Inflammatory macrophage (primary cell): ENCODE measurements at places on chromosomes 5 and 9.
A peak's percentile ranks its signal among the peaks of the same experiment; 100 is the strongest.

- no peak for DNase-seq
Measured at GRCh38 chr5:58484505-58484904, 6.7 kb upstream of the GAPT start.

DNA sequence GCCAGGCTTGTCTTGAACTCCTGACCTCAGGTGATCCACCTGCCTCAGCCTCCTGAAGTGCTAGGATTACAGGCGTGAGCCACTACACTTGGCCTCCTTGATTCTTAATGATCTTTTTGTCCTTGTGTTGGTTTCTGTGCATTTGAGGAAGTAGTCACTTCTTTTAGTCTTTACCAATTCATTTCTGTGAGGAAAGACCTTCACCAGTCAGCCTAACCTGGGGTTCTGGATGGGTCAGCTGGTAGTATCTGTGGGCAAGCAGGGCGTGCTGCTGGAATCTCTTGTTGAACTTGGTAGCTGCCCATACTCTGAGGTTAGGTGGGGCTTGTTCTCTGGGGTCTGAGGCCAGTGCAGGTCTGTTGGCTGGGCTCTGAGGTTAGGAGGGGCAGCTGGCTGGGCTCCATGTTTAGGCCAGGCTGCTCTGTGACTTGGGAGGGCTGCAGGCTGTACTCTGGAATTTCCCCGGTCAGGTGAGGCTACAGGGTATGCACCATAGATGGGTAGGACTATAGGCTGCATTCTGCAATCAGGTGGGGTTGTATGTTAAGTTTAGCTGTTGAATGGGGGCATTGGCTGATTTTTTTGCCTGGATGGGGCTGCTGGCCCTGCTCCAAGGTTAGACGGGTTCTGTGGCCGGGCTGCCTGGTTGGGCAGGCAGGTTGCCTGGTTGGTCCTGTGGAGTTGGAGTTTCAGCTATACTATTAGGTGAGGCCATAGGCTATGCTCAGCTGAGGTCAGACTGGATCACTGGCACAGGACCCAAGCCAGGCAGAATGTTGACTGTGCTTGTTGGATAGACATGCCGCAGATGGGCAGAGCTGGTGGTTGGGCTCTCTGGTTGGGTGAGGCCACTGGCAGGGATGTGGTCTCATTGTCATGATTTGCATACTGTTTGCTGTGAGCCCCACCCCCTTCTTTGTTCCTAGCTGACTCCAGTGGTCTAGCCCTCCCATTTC, 19.2 kb downstream of the UBAP1 start:
- DNase-seq = peak; percentile 46

- DNase-seq = no peak
Measured at GRCh38 chr9:133063500-133064231, 1.9 kb downstream of the CEL start.

DNA sequence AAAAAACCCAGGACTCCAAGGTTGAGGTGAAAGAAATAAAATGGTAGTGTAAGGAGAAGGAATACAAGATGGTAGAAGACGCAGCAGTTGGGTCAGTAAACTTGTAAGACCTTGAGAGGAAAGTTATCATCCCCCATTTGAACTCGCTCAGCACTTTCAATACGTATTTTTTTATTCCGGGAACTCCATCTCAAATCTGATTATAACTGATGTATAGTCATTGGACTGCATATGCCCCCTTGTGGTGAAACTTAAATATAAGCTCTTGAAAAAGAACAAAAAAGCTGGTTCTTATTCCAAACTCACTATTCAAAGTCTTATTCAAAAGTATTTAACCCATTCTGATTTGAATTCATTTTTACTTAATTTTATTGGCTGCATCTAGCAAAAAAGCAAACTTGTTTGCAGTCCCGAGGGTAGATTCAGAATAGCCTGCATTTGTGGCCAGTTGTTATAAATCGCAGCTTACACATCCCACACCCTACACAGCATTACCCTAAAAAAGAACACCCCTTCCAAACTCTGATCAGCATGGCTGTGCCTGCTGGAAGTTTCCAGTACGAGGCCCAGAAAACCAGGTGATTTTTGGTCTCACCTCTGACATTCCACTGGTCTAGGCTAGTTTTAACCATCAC, 118.0 kb downstream of the ESM1 start:
- peak; percentile 75 for DNase-seq

DNA sequence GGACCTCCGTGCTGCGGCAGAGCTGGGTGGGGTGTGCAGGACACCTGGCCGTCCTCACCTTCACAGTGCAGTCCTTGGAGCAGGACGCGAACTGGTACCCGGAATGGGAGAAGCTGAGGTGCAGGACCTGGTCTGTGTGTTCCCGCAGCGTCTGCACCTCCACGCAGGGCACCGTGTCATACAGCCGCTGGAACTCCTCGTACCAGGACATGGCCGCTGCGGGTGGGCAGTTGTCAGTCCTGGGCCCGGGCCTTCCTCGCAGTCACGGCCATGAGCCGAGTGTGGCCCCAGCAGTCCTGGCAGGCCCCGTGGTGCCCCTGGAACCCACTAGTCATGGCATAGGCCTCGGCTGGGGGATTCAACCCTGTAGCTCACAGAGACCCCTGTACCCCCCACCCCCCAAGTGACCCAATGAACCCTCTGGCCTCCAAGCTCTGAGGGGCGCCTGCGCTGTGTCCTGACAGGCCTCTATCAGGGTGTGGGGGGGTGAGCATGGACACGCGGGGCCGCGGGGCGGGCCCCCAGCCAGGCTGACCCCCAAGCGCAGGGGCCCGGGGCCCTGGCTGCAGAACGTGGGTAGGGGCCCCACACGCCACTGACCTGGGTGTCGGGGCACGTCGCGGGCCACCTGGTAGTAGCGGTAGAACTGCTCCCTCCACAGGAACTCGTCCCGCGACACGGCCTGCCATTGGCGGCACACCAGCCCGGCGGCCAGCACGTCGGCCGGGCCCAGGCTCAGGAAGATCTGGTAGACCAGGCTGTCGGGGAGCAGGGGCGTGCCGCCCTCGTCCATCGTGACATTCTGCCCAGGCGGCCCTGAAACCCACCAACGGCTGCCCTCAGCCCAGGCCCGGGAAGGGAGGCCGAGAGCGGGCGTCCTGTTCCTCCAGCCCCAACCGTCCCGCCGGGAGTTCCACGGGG, 987 bp downstream of the FBXW5 start:
- peak; percentile 32 for DNase-seq

- no peak for DNase-seq
Measured at GRCh38 chr5:111752426-111752965, 4.5 kb downstream of the NREP start.

DNA sequence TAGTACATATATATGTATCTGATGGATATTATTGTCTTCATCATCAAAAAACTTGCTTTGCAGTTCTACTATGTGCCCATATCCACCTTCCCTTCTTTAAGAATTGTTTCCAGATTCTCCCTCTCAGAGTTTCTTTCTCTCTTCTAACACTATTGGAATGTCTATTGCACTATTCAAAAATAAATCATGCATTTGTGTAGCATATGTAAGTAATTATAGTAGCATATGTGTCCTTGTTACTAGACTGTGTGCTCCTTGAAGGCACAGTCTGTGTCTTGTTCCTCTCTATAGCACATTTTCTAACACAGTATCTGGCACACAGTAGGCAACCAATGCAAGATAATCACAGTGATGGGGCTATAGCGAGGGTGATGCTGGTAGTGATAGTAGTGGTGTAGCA, 43.4 kb upstream of the TRIM32 start:
- DNase-seq = no peak

DNA sequence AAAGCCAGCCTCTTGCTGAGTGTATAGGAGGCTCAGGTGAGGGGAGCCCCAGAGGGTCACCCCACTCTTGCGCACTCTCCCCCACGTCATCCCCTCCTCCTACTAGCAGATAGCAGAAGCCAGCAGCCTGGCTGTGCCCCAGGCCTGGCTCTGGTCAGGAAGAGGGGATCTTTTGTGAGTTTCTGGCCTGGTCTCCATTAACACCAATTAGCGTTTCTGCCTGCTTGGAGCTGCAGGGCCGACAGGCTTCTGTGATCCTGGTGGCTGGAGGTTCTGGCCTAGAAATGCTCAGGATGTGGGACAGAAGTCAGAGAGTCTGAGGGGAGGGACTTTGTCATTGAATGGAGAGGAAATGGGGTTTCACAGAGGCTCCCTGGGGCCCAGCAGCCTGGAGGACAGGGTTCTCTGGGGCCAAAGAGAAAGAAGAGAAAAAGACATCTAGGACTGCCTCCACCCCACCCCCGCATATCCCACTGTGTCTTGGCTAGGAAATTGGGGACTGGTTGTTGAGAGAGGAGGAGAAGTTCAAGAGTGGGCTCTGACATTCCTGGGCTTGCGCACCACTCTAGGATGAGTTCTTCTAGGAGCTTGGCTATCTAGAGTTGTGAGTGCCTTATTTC, 47.5 kb upstream of the ARAP3 start:
- DNase-seq = no peak

DNA sequence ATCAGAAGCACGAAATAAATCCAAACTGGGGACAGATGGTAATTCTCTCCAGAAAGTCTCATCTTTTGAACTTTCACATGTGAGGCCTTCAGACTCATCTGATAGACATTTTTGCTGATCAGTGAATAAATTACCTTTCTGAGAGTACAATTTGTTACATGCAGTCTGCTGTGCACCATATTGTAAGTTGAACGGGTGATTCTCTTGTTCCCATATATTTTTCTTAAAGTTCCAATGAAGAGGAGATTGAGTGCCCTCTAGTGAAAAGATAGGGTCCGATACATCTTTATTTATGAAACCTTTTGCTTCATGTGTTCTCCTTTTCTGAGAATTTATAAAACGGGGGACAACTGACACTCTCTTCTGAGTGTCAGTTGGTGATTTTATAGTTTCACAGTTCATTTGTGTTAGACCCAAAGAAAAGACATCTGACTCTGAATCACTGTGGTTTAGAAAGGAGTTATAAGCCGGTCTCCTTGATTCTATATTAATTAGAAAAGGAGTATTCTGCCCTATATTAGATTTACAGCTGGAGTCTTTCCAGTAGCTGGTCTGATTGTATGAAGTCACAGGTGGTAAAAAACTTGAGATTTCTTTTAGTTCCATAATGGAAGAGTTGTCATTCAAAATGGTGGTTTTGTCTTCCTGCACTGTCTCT, 30.4 kb downstream of the GNG10 start:
- DNase-seq = peak; percentile 59
